ENCODE measurements at places on chromosomes 6 and 20. TPM values are rescaled to one million over a fixed set of nuclear protein-coding genes. Genes with fewer than 3 reads are reported as not detected.

ETV7 gene
- not detected for polyA plus RNA-seq

OLIG3 gene
- not detected for polyA plus RNA-seq

CTCFL gene
- polyA plus RNA-seq = 3.0 TPM

NKX2-4 gene
- polyA plus RNA-seq = not detected

SLC52A3 gene
- 3.3 TPM for polyA plus RNA-seq

LGSN gene
- polyA plus RNA-seq = 0.52 TPM

SPDEF gene
- polyA plus RNA-seq = 0.17 TPM
